Fibroblast of skin of left quadriceps (primary cell): ENCODE measurements at places on chromosomes 1 and 21.

DNA sequence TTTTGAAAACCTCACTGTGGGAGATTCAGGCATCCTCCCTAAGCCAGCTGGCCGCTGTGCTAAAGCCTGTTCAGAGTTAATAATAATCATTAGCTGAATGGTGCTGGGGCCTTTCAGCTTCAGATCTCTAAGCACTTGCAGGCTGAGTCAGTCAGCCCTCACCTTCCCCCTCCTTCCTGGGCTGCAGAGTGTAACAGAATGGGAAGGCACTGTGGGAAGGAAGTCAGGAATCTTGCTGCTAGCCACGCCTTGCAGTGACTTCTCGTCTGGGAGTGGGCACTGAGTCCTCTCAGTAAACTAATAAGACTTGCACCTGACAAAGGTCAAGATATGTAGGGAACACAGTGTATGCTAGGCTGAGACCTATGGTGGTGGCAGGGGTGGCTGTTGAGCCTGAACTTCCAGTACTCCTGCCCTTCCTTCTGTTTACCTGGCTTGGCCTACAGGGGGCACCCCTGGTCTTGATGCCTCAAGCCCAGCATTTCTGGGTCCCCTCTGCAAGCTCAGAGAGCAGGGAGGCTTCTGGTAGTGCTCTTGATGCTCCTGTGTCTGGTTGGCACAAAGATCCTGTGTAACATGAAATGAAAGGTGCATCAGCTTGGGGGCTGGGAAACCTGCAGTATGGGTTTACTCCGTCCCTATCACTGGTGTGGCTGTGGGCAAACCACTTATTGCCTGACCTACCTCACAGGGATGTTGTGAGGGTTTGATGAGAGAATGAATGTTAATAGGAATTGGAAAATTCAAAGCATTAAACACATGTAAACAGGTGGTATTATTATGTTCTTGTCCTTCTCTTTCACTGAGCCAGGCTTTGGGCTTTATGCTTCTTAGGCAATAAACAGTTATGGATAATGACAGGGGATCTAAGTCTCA lies 6.0 kb downstream of the CYB561D1 start:
- DNase-seq: no peak

DNA sequence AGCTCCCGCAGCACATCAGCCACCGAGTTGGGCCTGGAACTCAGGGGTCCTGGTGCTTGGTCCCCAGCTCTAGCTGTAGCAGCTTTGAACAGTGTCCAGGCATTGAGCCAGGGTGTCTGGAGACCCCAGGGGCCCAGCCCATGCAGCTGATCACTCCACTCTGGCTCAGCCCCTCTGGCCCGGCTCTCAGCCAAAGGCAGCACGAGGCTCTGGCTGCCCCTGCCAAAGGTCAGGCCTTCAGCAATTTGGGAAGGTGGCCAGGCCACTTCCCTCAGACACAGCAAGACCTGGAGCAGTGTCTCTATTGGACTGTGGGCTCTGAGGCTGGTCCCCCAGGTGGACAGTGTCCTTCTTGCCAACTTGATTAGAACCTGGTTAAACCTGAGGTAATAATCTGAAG lies 34.4 kb upstream of the RNF19B start:
- no peak for DNase-seq

- no peak for DNase-seq
Observed at GRCh38 chr1:41950820-41951219, 32.1 kb upstream of the HIVEP3 start.

DNA sequence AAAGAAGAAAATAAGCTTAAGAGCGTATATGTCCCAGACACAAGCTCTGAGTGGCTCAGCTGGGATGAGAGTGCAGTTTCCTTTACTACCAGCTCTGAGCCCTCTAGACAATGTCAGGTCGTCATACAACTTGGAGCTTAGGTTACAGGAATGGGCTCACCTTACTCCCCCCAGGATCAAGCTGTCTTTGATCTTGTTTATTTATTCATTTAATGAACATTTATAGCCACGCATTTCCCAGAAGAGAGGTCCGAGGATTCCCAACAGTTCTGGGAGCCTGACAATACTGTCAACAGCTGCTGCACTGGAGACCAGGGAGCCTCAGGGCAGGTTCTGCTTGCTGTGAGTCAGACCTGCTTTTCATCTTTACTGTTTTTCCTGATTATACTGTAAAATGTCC lies 378.9 kb downstream of the PLPP3 start:
- no peak for DNase-seq

- DNase-seq: no peak
Observed at GRCh38 chr1:241707442-241707841, 55.4 kb downstream of the WDR64 start.

DNA sequence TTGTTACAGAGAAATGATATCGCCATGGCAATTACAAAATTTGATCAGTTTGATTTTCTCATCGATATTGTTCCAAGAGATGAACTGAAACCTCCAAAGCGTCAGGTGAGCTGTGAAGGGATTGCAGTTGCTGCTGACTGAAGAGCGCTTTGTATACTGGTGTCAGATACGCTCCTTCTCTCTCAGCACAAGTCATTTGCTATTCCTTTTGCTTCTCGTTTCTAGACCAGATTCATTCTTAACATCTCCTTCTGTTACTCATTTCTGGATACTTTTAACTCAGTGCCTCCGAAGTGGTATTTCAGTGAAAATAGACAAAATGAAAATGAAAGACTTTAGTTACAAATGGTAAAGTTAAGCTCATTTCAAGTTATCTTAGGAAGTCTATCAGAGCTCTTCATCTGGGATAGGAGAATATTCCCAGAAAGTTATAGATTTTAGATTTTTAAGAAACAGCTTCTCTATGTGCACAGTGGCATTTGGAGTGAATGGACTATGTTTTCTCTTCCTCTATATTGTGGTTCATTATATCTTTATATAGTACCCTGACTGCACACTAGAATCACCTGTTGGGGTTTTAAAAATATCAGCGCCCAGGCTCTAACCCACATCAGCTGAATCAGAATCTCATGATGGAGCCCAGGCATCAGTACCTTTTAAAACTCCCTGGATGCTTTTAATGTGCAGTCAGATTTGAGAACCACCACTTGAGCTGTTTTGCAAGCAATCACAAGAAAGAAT lies 30.3 kb upstream of the KCNQ4 start:
- no peak for DNase-seq

GRCh38 chr1:118484893-118485292 lies 299.9 kb upstream of the SPAG17 start:
- no peak for DNase-seq

DNA sequence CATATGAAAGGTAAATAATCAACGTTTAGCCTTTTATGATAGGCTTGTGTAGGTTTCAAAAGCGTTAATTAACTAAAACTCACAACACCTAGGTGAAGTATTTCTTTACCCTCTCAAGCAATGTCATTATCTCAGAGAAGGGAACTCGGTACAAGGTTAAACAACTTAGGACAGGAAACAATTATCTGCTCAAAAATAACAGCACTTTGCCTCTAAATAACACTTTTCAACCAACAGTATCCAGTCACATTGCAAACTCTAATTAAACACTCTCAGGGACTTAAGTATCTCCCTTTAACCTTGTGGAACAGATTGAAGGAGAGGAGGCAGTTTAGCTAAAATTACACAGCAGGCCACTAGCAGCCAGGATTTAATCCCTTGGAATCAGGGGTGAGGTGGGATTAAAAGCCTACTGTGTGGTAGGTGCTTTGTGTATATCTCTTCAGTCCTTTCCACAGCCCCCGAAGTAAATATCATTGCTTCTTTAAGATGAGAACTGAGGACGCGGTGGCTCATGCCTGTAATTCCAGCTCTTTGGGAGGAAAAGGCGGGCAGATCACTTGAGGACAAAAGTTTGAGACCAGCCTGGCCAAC lies 5.2 kb upstream of the AKNAD1 start:
- no peak for DNase-seq

- DNase-seq: no peak
Observed at GRCh38 chr1:165173818-165174217, 182.7 kb downstream of the LMX1A start.

- DNase-seq: peak; percentile 63
Observed at GRCh38 chr1:87149241-87150041, 179.2 kb upstream of the LMO4 start.

DNA sequence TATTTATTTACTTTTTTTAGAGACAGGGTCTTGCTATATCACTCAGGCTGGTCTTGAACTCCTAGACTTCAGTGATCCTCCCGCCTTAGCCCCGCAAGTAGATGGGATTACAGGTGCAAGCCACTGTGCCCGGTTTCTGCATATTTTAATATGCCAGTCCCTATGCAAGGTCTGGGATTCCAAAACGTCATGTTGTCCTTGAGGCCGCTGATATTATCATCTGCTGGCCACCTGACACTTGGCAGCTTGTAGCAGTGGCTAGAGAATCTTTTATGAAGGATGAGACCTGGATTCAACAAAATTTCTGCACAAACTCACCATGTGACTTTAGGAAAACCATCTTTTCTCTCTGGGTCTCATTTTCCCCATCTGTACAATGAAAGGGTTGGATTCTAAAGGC lies 32.9 kb upstream of the OSBPL9 start:
- no peak for DNase-seq

- no peak for DNase-seq
Observed at GRCh38 chr1:166165661-166166328, 1.0 kb downstream of the FAM78B start.

DNA sequence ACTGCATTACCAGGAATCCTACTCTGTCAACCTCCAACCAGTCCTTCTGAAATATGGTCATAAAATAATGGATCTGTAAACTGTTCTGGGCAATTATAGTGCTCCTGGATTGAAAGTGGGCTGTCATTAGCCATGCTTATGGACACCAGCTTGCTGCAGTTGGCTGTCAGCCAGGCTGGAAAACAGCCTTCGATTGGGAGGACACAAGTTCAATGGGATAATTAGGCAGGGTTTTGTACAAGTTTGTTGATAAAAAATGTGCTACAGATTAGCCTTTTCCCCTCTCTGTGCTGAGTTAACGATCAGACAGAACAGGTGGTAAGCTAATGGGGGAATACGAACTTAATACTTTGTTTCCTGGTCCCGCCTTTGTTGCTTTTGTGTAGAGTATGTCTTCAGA lies 413.9 kb downstream of the DUSP10 start:
- DNase-seq: no peak

- peak; percentile 76 for DNase-seq
Observed at GRCh38 chr21:41481191-41481590, 26.8 kb downstream of the TMPRSS2 start.

GRCh38 chr21:20997311-20997635 lies 936 bp upstream of the NCAM2 start:
- DNase-seq: no peak

DNA sequence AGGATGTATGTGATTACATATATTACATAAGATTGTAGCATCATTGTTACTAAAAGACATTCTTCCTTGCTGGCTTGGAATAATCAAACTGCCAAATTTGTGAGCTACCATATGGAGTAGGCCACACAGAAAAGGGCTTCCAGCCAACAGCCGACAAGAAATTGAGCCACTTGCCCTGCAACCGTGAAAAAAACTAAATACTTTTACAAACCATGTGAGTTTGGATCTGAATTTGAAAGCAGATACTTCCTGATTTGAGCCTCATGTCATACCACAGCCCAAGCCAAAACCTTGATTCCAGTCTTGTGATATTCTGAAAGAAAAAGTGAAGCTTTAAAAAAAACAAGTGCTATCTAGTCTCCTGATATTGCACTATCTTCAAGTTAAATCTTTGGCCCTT lies 55.6 kb upstream of the PRMT6 start:
- DNase-seq: peak; percentile 27

DNA sequence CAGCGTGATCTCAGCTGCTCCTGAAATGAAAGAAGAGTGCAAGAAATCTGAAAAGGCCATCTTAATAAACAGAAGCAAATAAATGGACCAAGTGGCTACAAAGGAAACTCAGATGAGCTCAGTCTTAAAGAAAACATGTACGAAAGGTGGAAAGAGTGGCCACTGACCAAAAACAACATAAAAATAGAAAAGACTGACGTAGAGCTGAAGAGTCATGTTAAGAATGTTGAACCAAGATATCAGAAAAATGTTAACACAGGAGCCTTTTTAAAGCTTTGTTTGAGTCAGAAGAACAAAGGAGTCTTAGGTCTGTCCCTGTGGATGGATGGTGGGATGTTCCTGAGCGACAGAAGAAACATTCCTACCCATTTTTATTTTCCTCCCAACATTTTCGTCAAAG lies 30.8 kb upstream of the ZNF648 start:
- DNase-seq: no peak

DNA sequence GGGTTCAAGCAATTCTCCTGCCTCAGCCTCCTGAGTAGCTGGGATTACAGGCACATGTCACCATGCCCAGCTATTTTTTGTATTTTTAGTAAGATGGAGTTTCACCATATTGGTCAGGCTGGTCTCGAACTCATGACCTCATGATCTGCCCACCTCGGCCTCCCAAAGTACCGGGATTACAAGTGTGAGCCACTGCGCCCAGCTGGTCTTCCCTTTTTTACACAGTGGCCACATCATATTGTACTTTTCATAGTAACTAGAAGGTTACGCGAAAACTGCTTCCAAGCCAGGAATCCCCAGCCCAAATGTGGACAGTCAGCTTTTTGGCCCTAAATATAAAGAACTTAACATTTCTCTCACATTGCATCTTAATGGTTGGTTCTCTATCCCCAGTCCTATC lies 4.2 kb downstream of the VASH2 start:
- DNase-seq: no peak
